ENCODE measurements at places on chromosomes 6 and 20.

DNA sequence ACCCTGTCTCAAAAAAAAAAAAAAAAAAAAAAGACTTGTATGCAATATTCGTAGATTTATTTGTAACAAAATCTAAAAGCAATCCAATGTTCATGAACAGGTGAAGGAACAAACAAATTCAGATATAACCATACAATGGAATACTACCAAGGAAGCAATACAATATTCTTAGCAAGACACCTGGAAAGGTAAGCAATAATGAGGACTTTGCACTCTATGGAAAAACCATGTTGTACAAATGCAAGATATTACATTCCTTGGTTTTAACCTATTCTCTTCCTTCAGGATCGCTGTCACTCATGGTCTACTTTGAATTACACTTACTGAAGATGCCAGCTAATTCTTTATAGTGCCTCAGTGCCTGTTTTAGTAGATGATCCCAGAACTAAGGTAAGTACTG is 14.7 kb upstream of the ADGRF1 start:
- no peak for DNase-seq

DNA sequence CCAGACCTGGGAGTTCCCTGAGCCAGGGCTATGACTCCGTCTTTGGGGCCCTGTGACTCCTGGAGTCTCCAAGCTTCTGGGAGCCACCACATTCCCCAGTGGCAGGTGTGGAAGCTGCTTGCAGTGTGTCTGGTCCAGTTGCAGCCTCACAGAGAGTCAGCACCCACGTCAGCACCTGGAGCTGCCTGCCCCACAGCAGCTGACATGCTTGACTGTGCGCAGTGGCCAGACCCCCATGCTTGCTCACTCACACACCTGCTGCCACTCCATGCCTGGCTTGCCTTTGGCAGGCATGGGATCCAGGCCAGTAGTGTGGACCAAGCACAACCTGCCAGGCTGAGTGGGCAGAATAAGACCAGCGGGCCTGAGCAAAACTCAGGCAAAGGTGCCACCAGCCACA is 31.0 kb upstream of the ASIP start:
- DNase-seq, result no peak

GRCh38 chr6:16168858-16169257 is 40.0 kb downstream of the MYLIP start:
- no peak for DNase-seq

GRCh38 chr6:52877786-52878185 is 31.7 kb downstream of the GSTA3 start:
- no peak for DNase-seq

DNA sequence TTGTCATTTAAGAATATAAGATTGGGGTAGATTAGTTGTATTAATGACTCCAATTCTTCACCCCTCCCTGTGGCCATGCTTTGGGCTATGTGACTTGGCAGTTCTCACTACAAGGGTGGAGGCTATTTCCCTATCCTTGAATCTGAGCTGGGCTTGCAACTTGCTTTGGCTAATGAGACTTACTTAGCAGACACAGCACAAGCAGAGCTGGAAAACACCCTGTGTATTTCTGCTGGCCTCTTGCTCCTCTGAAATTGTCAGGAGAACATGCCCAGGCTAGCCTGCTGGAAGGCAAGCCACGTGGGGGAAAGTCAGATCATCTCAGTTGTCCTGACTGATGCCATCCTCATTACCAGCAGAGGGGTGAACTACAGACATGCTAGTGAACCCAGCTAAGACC is 126.5 kb upstream of the HDGFL1 start:
- DNase-seq, result no peak

- no peak for DNase-seq
Measured at GRCh38 chr20:22796469-22797077, 212.2 kb upstream of the FOXA2 start.

DNA sequence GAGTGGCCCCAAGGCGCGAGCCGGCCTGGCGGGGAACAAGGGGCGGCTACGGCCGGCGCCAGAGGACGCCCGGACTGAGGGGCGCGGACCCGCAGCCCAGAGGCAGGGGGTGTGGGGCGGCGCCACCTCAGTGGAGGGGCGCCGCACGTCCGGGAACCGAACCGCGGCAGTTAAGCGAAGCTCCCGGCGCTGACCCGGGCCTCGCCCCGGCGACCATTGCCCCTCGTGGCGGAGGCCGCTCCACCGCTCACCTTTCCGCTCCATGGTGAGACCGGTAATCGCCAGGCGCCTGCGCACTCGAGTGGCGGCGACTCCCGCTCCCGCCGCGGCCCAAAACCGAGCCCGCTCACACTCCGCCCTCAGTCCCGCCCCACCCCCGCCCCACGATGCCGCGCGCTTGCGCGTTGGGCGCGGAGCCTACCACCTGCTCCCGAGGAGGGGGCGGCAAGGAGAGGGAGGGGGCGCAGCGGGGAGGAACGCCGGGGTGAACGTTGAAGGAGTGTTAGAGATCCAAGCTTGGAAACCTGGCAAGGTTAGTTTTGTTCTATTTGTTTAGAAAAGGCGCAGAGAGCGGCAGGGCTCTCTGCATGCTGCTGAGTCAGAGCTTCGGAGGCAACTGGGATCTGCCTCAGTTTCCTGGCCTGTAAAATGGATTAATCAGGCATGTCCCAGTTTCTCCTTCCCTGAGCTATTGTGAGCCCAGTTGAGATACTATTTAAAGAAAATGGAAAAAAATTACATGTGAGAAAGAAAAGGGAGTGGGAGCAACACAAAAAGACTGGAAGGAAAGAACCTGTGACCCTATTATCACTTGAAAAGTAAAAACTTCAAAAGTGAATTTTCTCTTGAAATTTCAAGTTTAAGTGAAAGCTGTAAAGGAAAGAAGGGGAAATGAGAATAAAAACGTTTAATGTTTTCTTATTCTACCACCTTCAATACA is at the start of gene SRPK1:
Gene SRPK1, minus strand, starts transcription at position 306 of the 940 bp plus-strand sequence. Its CDS starts 42 bp downstream, at position 264.
- DNase-seq, result peak; percentile 94

DNA sequence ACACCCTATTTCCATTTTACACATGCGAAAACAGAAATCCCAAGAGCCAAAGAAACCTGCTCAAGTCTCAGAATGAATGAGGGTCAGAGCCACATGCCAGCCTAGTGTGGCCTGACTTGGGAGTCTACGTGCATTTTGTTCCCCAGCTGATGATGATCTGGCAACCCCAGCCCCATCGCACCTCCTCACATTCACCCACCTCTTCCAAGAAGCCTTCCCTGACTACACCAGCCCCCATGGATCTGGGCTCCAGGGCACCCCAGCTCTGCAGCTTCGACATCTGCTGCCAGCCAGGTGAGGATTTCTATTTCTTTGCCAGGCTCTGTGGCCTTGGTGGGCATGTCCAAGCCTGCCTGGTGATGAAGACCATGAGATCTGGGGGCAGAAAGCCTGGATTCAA is 41.0 kb downstream of the ANGPT4 start:
- DNase-seq, result no peak

GRCh38 chr6:111549746-111550145 is 55.9 kb downstream of the TRAF3IP2 start:
- DNase-seq, result no peak

- DNase-seq, result no peak
Measured at GRCh38 chr20:37770908-37771307, 77.1 kb downstream of the CTNNBL1 start.

DNA sequence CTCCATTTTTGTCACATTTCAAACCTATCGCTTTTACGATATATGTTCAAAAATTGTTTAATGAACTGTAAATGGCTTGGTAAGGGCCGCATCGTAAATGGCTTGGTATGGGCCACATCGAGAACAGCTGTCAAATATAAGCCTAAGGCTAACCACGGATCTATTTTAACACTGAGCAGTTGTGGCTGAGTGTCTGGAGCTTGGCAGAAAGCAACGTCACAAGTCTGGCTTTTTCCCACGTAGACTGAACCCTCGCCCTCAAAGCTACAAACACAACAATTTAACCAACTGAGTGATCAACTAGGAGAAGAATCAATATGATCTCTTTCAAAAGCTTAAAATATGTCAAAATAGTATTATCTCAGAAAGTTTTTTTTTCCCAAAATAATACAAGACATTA is 71.4 kb upstream of the PRSS16 start:
- no peak for DNase-seq

DNA sequence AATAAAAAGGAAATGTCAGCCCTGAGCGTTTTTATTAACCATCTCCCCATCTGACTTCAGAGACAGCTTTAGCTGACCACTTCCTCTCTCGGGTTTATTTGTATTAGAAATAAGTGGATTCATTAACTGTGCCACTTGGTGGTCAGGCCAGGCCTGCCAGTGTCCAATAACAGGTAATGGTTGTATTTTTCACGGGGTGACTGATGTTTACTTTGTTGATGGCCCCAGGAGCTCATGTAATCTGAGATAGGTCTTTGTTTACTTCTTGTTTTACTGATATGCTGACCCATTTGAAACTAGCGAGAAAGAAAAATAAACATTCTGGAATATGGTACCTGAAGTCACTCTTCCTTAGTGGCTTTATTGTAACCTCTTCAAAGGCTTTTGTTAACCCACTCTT is 504.3 kb upstream of the SLC35B3 start:
- no peak for DNase-seq

GRCh38 chr6:116389357-116389756 is 18.6 kb downstream of the DSE start:
- DNase-seq, result no peak

DNA sequence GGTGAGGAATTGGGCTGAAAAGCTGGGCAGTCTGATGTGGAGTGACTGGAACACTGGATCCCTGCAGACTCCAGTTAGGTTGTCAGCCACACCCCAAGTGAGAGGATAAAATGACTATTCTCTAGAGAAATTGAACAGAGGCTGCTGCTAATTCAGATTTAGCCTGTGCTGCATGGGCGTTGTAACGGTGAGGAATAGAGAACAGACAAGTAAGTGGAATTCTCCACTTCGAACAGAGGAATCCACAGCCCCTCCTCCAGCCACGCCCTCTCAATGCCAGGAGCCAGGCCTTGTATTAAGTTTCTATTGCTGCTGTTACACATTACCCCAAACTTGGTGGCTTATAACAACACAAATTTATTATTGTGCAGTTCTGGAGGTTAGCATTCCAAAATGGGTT is 109.3 kb downstream of the CFAP61 start:
- DNase-seq, result no peak

GRCh38 chr20:36402708-36403107 is 96.6 kb downstream of the DLGAP4 start:
- no peak for DNase-seq

DNA sequence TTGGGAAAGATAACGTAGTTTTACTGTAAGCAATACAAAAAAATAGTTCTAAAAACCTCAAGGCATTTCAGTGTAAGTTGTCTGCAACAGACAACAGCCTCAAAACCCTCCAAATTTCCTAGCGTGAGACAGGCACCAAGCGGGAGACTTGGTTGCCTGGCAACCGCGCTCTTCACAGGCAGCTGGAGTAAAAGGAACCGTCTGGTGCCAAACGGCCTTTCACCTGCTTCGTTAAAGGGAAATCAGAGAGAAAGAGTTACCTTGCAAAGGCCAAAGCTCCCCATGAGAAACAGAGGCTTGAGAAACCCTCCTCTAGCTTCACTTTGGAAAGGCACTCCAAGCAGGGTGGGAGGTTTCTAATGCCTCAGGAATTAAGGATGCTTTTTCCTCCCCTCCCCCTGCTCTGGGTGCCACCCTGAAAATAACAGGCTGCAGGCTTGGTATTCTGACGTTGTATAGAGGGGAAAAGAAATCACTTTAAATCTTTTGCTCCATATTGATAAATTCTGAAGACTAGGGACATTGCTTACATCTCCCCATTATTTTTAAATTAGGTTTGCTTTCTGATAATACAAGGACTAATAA is 129.7 kb upstream of the UFL1 start:
- DNase-seq, result no peak

DNA sequence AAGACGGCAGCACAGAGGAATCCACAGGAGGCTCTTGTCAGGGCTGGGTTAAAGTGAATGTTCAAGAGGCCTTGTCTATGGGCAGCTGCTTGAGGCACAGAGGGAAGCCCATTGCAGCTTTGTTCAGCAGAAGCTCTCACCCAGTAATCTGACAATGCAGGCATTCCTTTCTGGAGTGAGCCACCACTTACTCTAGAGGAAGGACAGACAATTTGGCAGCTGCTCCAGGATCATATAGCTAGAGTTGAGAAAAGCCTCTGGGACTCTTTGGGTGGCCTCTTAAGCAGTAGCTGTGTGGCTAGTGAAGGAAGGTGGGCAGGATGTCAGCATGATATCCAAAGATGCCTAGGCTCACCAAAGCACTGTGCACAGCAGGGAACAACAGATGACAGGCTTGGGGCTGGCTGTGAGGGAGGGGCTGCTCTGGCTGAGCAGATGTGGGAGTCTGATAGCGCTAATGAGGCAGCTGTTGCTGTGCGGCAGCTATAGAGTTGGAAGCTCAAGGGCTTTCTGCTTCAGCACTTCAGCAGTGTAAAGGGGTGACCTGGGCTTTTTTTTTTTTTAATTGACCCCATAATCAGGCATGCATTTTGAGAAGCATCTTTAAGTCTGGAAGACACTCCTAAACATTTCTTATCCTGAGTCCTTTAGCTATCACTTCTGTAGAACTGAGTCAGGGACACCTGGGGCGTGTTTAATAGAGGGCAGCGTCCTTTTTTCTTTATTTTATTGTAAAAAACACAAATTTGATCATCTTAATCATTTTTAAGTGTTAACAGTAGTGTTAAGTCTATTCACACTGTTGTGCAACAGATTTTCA is 27.2 kb downstream of the CMTR1 start:
- no peak for DNase-seq

DNA sequence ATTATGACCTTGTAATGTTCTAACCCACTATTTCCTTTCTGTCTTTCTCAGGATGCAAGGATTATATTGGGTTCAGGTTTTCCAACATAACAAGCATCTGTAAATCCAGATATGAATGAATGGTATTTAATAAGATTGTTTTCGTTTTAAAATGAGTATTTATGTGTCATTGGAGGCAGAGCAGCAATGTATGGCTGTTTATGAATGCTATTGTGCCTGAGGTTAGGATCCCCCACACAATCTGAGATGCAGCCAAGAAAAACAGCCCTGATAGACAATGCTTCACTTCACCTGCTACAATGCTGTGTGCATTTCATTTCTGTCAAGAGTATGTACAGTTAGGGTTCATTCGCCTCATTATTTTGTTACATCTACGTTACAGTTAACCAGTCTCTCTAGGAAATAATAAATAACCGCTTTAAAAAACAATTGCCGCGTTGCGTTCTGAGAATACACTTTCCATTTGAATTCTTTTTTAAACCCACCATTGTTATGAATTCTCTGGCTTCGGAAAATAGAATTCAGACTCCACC is 19.6 kb downstream of the TFAP2A start:
- no peak for DNase-seq

DNA sequence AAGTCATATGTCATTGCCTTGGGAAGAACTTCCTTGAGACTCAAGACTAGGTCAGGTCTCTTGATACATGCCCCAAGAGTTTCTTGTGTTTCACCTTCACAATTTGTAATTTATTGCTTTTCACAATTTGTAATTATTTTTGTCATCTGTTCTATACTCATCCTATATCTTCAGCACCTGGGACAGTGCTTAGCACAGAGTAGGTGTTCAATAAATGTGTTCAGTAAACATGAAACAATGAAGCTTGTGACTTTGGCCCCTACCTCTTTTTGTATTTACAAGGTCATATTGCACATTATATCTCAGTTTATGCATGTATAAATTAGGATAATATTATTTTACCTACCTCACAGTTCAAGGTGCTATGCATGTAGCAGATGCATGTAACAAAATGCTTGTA is 21.5 kb upstream of the SRPK1 start:
- DNase-seq, result no peak

- DNase-seq, result no peak
Measured at GRCh38 chr20:6868861-6869260, 101.4 kb downstream of the BMP2 start.
